ENCODE measurements at places on chromosomes 2 and 18. TPM values are rescaled to one million over a fixed set of nuclear protein-coding genes. Genes with fewer than 3 reads are reported as not detected.

Gene LYPD6
- not detected for total RNA-seq

DNA sequence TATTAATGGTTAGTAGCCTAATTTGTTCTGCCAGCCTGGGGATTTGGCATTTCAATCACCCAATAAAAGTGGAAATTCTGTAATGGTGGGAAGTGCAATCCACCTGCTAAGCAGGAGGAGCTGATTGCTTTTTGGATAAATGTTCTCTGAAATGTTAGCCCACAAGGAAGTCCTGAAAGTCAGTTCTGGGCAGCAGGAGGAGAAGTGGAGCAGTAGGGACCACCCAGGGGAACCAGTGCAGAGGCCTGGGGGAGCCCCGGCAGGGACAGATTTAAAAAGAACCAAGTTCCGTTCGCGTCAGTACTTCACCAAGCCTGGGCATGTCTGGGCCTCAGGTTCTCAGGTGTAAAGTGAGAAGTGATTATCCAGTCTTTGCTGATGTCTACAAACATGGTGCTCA is 248.5 kb upstream of the RAB6C start:
- DNase-seq: no peak
- no peak overlapping the region for H3K27ac ChIP-seq
- H3K36me3 ChIP-seq: no peaks in the 10 kb centered on the region
- no peaks in the 10 kb centered on the region for H3K27me3 ChIP-seq
- H3K4me3 ChIP-seq: no peak overlapping the region

DNA sequence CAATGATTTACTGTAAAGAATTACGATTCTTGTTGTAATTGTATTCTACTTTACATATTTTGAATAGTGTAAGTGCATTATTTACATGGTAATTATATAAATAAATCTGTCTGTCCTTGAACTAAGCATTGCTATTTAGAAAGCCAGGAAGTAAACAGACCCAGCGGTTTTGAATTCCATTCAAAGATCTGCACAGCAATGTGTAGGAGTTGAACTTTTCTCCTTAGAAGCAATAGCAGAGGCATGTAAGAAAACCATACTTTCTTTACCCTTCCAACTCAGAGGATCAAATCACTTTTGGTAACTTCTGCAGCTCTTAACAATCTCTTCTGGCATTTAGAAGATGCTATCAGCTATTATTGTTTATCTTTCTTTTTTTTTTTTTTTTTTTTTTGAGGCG is 109.2 kb upstream of the VRK2 start:
- H3K36me3 ChIP-seq: no peaks in the 10 kb centered on the region
- no peak overlapping the region for H3K4me3 ChIP-seq
- DNase-seq: no peak
- H3K27me3 ChIP-seq: no peaks in the 10 kb centered on the region

- H3K4me1 ChIP-seq: no peaks in the 10 kb centered on the region
- DNase-seq: no peak
- no peaks in the 10 kb centered on the region for H3K27me3 ChIP-seq
- no peaks in the 10 kb centered on the region for H3K36me3 ChIP-seq
- H3K4me3 ChIP-seq: no peak overlapping the region
Observed at GRCh38 chr18:12086249-12086648, 7.4 kb upstream of the ANKRD62 start.

Gene CCL20
- total RNA-seq: 5.5 TPM

DNA sequence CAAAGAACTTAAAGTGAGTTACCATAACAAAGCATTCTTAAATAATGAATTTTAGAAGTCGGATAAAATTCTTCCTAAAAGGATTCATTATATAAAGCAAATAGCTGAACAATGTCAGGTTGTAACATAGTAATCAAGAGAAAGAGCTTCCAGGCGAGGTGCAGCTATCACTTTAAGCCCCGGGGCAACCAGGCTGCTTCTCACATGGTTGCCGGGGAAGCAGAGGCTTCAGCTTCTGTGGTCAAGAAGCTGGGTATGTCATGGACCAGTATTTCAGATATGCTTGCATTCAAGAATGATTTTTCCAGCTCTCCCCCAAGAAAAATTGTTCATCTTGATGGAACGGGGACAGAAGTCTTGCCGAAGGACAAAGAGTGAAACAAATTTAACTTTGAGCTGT is 23.6 kb upstream of the KYNU start:
- H3K27ac ChIP-seq: no peak overlapping the region
- H3K27me3 ChIP-seq: no peaks in the 10 kb centered on the region
- no peak for DNase-seq
- H3K36me3 ChIP-seq: no peaks in the 10 kb centered on the region
- no peak overlapping the region for H3K4me3 ChIP-seq

GRCh38 chr2:188571543-188572303 is 280.0 kb downstream of the GULP1 start:
- no peak for DNase-seq
- no peak overlapping the region for H3K27ac ChIP-seq
- no peaks in the 10 kb centered on the region for H3K27me3 ChIP-seq
- no peaks in the 10 kb centered on the region for H3K4me1 ChIP-seq
- H3K36me3 ChIP-seq: no peaks in the 10 kb centered on the region

DNA sequence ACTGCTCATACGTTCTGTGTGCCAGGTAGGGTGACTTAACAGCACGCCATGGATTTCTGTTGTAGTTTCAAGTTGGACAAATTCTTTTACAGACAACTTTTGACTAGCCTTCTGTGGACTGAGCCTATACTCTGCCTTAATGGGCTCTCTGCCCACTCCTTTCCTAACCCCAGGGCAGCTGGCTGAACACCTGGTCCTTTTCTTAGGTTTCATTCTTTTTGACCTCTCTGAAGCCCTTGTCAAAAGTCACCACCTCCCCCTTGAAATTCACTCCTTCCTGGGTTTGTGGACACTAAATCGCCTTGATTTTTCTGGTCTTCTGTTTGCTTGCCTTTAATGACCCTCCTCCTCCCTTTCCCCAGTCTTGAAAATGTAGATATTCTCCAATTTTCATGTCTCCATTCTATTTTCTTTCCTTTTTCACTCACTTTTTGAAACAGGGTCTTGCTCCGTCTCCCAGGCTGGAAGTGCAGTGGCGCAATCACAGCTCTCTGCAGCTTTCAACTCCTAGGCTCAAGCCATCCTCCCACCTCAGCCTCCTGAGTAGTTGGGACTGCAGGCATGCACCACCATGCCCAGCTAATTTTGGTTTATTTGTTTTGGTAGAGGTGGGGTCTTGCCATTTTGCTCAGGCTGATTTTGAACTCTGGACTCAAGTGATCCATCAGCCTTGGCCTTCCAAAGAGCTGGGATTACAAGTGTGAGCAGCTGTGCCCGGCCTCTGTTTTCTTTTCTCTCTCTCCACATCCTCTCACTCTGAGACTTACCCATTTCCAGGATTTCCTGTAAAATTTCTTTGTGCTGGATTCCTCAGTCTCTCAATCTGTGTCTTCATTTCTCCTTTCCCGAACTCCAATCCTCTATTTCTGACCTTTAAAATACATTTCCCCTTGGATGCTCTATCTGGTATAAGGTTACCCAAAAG is 112.9 kb downstream of the PLB1 start:
- H3K4me1 ChIP-seq: no peaks in the 10 kb centered on the region
- no peak for DNase-seq
- H3K36me3 ChIP-seq: no peaks in the 10 kb centered on the region
- no peak overlapping the region for H3K4me3 ChIP-seq
- H3K27ac ChIP-seq: no peak overlapping the region
- H3K27me3 ChIP-seq: no peaks in the 10 kb centered on the region

Gene MC5R
- total RNA-seq: not detected

- H3K27me3 ChIP-seq: no peaks in the 10 kb centered on the region
- DNase-seq: no peak
- no peaks in the 10 kb centered on the region for H3K4me1 ChIP-seq
- H3K27ac ChIP-seq: no peak overlapping the region
- no peak overlapping the region for H3K4me3 ChIP-seq
Observed at GRCh38 chr2:83196225-83196624, 1262.9 kb downstream of the SUCLG1 start.

GRCh38 chr2:28868611-28869010 is 1.5 kb downstream of the TRMT61B start:
- no peak for DNase-seq
- H3K4me3 ChIP-seq: peak overlapping the region; percentile 53
- no peaks in the 10 kb centered on the region for H3K36me3 ChIP-seq
- no peak overlapping the region for H3K27ac ChIP-seq
- peaks cover 3% of the 10 kb centered on the region for H3K4me1 ChIP-seq

Gene TEKT4
- total RNA-seq: 0.13 TPM

DNA sequence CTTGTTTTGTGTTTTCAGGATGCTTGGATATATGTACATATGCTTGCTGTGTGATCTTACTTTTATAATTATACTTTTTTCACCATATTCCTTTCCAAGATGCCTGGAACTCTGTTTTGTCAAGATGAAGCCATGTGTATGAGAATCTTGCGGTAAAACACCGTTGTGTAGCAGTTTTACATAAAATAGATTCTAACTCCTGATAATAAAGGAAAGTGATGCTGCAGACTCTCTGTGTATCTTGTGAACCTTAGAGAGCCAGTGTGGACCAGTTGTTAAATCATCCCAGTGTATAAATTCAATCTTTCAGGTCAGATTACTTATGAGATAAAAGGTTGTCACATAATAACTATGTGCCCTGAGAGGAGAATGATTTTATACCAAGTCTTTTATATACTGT is 12.5 kb upstream of the ITGA4 start:
- no peaks in the 10 kb centered on the region for H3K27me3 ChIP-seq
- no peak overlapping the region for H3K4me3 ChIP-seq
- no peak for DNase-seq
- no peak overlapping the region for H3K27ac ChIP-seq

Gene PIEZO2
- 42.3 TPM for total RNA-seq

Gene IL1F10
- total RNA-seq: not detected

Gene HSBP1L1
- 4.9 TPM for total RNA-seq

DNA sequence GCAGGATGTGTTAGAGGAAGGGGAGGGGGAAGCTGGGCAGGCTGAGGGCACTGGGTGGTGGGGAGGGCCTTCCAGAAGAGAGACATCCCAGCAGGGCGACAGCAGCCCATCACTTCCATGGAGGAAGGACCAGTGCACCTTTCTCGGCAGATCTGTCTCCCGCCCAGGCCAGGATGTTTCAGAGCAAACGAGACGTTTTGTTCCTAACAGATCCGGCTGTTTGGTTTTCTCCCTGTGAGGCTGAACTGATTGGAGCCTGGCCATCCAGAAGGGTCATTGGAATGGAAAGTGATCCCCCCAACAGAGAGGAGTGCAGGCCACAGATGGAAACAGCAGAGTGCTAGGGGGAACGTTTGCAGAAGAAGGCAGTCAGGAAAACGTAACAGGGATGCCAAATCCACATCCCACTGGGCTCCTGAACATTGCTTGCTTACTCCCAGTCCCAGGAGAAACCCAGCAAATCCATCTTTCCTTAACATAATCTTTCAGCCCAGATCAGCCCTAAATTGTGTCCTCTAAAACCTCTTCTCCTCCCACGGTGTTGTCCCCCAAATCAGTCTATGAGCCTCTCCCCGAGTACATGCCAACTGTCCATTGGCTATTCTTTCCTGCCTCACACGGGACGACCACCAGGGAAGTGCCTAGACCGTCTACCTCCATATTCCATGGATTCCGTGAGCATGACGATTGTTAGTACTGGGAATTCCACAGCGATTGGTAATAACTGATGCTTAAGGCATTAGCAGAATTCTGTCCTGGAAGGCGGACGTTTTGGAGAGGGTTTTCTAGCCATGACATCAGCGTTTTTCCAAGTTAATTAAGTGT is 126.8 kb downstream of the SEPTIN10 start:
- H3K36me3 ChIP-seq: no peaks in the 10 kb centered on the region
- no peak overlapping the region for H3K27ac ChIP-seq
- no peaks in the 10 kb centered on the region for H3K4me1 ChIP-seq
- no peak overlapping the region for H3K4me3 ChIP-seq
- DNase-seq: no peak

DNA sequence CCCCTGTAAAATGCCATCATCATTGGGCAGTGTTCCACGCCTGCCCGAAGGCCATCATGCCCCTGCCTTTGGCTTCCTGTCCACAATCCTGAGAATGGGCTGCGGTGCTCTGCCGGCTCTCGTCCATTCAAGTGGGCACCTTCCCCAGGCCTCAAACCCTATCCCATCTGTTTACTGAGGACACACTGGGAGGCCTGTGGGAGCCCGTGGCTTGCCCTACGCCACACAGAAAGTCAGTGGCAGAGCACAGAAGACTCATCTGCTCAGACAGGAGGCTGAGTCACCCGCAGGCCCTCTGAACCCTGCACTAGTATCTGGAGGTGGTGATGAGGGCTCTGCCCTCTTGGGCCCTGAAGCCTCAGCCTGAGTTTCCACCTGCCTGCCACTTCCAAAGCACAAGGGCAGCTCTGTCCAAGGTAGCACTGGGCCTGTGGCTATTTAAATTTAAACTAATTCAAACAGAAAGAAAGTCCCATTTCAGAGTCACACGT is 19.1 kb upstream of the ANKRD53 start:
- no peak overlapping the region for H3K4me3 ChIP-seq
- H3K36me3 ChIP-seq: no peaks in the 10 kb centered on the region
- H3K27me3 ChIP-seq: no peaks in the 10 kb centered on the region
- no peak overlapping the region for H3K27ac ChIP-seq
- no peak for DNase-seq

Gene ARHGAP28
- not detected for total RNA-seq

Gene CFAP221
- not detected for total RNA-seq

DNA sequence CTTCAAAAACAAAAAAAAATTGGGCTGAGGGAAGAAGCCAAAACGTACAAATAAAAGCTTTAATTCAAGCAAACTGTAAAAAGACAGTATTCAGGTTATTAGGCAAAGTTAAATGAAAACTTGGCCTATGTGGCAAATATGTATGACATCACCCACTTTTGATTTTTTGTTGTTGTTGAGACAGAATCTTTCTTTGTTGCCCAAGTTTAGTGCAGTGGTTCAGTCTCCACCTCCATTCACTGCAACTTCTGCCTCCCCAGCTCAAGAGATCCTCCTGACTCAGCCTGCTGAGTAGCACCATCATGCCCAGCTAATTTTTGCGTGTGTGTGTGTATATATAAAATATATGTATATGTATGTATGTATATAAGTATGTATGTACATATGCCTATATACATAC is 440.4 kb upstream of the NRXN1 start:
- no peak overlapping the region for H3K4me3 ChIP-seq
- no peak overlapping the region for H3K27ac ChIP-seq
- no peaks in the 10 kb centered on the region for H3K27me3 ChIP-seq
- DNase-seq: no peak
- no peaks in the 10 kb centered on the region for H3K36me3 ChIP-seq

- no peak for DNase-seq
- H3K27ac ChIP-seq: no peak overlapping the region
- H3K4me1 ChIP-seq: no peaks in the 10 kb centered on the region
Observed at GRCh38 chr2:98149333-98149697, 62.3 kb downstream of the VWA3B start.

DNA sequence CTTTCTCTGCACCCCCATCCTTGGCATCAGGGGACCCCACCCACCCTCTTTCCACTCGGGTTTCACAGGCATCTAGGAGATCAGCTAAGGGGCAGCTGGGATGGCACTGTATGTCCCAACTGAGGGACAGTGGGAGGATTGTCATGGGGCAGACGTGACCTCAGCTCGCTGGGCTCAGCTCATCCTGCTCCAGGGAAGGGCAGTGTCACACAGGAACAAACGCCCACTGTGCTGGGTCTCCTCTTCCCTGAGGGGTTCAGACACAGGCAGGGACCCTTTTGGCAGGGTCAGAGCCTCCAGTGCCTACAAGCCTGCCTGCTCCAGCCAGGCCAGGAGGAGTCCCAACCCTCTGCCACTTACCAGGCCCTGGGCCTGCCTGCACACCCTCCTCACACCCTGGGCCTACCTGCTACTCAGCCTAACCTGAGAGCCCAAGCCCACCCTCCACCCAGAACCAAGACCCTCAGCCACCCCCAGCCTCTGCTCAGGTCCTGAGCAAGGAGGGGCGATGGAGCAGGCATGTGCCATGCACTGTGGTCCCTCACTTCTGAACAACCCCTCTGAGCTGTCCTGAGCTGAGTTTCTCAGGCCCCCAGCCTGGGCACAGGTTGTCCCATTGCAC is 68.2 kb downstream of the HS1BP3 start:
- H3K27me3 ChIP-seq: no peaks in the 10 kb centered on the region
- DNase-seq: no peak
- H3K36me3 ChIP-seq: no peaks in the 10 kb centered on the region
- H3K4me1 ChIP-seq: peaks cover 24% of the 10 kb centered on the region
- H3K27ac ChIP-seq: no peak overlapping the region
- H3K4me3 ChIP-seq: no peak overlapping the region
